ENCODE measurements at places on chromosomes 1 and 21.

GRCh38 chr1:172487550-172487949 is 43.7 kb upstream of the PIGC start:
- DNase-seq, result no peak

DNA sequence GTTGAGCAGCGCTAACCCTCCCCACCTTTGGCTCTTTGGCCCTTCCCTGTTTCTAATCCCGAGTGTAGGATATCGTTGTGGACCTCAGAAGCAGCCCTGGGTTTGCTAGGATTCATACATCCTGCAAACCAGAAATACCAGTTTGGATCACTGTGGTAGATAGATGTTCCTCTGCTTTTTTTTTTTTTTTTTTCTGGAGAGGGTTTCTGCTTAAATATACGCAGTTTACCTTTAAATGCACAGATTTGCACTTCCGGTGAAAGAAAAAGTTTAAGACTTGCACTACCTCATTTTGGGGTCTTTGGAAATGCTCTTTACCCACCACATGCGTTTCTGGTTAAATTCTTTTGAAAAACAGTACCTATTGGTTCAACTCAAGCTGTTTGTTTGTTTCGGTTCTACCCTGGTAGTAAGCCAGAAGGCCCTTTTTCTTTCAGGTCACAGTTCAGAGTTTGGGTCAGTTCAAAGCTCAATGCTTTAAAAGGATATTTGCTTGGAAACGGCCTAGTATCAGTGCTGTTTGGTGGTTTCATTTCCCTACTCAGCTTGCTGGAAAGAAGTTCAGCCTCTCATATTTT is 908 bp downstream of the DDI2 start:
- DNase-seq, result no peak

- no peak for DNase-seq
Observed at GRCh38 chr1:145730900-145731299, 11.6 kb downstream of the CD160 start.

DNA sequence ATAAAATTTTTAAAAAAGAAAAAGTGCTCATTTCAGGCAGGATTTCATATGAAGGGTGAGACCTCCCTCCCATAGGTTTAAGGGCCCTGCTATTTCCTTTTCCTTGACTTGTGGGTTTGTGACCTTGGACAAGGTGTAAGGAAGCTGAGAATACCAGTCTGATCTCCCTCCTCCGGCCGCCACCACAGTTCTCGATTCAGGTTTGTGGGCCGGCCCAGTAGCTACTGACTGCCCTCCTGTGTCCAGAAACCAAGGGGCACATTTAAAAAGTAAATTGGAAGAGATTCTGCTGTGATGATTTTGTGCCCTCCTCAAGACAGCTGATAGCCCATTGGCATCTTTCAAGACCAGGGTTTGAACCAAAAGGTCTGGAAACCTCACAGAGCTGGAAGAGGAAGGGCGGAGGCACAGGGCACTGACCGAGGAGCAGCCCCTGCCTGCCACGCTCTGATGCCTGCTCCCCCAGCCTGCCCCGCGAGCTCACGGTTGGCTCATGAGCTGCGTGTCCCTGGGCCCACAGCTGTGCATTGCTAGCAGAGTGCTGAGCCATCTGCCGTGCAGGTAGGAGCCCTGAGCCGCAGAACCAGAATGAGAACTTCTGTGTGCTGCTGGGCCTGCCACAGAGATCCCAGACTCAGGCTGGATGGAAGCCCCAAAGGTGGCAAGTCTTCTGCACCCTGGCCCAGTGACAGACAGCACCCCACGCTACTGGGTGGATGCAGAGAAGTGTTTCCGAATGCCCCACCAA is 348.7 kb downstream of the NPHP4 start:
- DNase-seq, result no peak

DNA sequence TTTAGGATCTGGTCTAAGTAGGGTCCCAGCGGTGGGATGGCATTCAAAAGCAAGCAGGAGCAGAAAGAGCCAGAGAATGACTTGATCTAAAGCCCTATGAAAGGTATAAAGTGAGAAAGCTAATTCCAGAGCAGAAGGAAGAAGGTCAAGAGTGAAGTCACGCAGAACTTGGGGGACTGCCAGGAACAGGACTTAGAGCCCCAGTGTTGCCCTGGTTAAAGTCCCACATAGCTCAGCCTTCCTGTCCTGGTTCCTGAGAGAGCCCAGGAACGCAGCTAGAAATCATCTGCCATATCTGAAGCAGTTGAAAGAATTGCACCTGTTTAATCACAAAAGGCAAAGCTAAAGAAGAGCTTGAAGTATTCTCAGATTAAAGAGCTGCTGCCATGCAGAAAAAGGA is 160.6 kb upstream of the ATP1B1 start:
- no peak for DNase-seq

DNA sequence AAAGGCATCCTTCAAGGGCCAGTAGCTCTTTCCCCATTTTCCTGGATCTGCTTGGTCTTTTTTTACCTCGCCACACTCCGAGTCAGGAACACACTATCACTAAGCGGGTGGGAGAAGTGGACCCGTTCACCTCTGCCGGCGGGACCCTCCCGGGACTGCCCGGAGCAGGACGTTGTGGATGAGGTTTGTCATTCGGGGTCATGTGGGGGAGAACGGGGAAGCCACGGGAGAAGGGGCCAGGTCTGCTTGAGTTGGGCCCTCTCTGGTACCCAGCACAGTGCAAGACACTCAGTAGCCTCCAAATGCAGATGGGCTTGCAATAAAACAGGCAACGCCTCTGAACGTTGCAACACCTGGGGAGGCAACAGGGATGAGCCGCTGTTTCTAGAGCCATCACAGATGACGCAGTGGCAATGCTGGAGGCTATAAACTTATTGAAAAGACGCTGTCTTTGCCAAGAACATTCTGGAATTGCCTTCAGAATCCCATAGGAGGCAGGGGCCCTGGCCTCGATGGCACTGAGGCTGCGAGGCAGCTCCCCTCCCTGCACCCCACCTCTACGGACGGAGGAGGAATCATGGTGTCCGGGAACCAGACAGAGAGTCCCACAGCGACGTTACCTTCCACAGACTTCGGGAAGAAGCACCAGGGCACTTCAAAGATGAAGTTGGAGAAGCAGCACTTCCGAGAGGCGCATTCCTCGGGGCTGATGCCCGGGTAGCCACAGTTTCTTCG is 3.8 kb downstream of the TFF2 start:
- no peak for DNase-seq

DNA sequence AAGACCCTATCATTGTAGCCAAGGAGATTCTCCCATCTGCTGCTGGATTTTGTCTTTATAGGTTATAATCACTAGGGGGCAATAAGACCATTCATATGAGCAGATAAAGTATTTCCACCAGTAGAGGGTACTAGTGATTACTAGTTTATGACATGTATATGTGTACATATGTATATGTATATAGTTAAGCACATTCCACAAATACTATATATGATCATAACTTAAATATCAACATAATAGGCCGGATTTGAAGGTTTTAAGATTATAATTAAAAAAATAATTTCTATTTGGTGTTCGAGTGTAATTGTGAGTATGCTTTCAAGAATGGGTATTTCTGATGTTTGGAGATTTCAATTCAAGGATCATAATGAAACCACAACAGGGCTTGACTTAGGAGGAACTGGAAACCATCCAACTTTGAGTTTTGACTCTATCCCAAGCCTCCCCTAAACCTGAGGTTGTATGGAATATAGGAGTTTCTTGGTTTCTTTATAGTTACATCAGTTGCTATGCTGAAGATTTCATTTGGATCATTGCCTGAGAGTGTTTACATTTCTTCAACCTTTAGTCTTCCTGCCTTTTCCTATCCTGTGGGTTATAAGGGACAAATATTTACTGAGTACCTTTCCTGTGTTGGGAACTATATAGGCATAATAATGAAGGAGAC is 16.9 kb downstream of the TCEANC2 start:
- no peak for DNase-seq

- DNase-seq, result no peak
Observed at GRCh38 chr1:228370941-228371740, 35.5 kb downstream of the TRIM11 start.

- no peak for DNase-seq
Observed at GRCh38 chr1:57040811-57041210, 75.0 kb upstream of the C8B start.

- DNase-seq, result no peak
Observed at GRCh38 chr1:178275049-178275448, 181.1 kb downstream of the RASAL2 start.

DNA sequence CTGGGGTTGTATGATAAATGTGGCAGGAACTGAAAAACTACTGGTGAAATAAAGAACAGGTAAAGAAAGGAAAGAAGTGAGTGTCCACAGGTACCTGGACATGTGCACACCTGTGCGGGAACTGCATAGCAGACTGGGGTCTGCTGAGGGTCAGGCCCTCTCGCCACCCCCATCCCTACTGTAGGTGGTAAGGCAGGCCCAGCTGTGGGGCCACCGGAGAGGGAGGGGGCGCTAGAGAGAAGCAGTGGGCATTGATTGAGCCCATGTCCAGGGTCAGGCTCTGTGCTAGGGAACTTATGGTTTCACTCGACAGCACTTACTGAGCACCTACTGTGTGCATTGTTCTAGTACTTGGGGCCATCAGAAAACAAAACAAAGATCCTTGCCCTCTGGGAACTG is 400.5 kb downstream of the MATN1 start:
- DNase-seq, result no peak

- no peak for DNase-seq
Observed at GRCh38 chr21:33974513-33975468, 59.2 kb upstream of the ATP5PO start.

DNA sequence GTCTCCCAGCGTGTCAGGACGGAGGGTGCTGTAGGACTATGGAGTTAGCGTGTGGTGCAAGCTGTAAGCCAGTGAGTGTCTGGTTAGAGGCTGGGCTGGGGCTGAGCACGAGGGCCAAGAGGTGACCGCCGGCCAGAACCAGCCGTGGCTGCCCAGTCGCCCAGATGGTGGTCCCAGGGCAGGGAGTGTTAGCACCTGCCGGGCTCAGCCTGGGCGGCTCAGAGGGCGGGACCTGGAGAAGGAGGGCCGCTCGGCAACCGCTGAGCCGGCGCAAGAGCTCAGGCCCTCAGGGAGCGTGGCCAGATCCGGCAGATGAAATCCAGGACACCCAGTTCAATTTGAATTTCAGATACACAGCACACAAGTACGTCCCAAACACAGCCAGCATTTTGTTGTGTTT is 87.9 kb downstream of the PRDM16 start:
- no peak for DNase-seq

GRCh38 chr1:158398818-158399514 is at the start of gene OR10T2:
Gene OR10T2, minus strand, starts transcription at chr1:158399466. Its CDS starts 0 bp downstream, at chr1:158399466.
- no peak for DNase-seq

GRCh38 chr1:15172405-15173259 is 19.1 kb downstream of the TMEM51 start:
- no peak for DNase-seq

DNA sequence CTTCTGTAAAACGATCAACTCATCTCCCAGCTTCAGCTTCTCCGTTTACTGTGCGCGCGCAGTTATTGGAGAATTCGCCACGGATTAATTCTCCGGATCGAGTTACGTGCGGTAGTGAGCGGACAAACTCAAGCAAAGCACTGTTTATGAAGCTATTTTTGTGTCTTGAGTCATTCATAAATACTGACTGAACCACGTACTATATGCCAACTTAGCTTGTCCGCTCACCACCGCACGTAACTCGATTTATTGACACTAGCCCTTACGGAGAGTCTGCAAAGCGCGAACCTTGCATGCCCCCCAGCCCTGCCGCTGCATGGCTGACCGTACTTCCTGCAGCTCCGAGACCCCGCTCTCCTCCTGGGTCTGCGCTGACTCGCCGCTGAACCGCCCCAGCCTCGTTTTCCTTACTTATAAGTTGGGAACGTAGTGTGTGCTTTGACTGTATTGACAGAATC is 773 bp downstream of the CHD1L start:
- DNase-seq, result no peak

GRCh38 chr1:103025858-103026409 is 82.4 kb downstream of the COL11A1 start:
- no peak for DNase-seq

DNA sequence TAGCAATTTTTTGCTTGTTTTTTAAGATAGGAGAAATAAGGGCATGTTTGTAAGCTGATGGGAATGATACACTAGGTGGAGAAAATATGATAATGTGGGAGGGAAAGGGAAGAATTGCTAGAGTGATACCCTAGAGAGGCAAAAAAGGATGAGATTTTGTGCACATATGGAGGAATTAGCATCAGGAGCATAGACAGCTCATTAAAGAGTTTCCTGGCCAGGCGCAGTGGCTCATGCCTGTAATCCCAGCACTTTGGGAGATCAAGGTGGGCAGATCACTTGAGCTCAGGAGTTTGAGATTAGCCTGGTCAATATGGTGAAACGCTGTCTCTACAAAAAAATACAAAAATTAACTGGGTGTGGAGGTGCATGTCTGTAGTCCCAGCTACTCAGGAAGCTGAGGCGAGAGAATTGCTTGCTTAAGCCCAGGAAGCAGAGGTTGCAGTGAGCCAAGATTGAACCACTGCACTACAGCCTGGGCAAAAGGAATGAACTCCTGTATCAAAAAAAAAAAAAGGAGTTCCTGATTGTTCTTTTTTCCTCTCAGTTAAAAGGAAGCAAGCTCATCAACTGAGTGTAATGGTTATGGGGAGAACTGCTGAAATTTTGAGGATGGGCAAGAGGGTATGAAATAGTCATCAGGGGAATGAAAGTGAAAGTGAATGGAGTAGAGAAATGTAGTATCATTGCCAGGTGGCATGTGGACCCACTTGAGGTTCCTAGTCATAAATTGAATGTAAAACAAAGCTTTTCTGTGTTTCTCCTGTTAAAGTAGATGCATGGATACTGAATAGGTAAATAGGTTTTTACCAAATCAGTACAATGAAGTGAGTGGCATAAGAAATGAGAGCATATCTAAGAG is 35.5 kb downstream of the SH3GLB1 start:
- DNase-seq, result no peak

- DNase-seq, result no peak
Observed at GRCh38 chr1:167003711-167004110, 14.6 kb downstream of the MAEL start.

- no peak for DNase-seq
Observed at GRCh38 chr1:56788102-56788501, 31.1 kb downstream of the FYB2 start.

DNA sequence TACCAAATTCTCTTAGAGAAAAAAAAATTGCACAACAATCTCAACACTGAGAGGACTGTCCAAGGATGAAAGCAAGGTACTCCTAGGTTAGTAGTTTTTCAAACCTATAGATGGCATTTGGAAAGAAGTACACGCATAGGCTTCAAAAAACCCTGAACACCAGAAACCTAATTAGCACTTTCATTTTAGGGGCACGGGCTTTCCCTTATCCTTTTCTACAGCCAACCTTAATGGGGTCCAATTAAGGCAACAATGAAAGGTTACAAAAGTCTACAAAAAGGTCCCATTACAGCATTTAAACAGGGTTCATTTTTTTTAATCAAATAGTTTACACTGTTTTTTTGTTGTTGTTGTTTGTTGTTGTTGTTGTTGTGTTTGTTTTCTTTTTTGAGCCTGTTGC is 6.2 kb downstream of the KDM5B start:
- no peak for DNase-seq

DNA sequence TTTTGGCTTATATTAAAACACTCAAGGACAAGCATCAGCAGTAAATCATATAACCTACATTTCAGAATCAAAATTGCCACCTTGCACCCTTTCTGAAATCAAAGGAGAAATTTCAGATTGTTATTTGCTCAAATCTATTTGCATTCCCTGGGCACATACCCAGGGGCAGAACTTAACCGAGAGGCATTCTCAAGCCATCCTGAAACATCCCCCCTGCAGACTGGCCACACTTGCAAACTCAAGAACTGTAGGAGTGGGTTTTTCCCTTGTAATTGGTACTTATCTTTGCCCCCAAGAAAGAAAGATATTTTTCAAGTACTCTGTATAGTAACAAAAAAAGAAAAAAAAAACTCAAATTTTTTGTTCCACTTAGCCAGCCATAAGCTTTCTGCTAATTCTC is 213.6 kb upstream of the ESRRG start:
- DNase-seq, result no peak

- DNase-seq, result no peak
Observed at GRCh38 chr1:118123116-118123839, 61.8 kb downstream of the SPAG17 start.

All from stimulated activated CD4-positive, alpha-beta T cell treated with anti-CD3 and anti-CD28 coated beads, Interleukin-2, amount 100 ng/mL, for 4 hours (primary cell).